ENCODE measurements at places on chromosomes 12 and 14.
A peak's percentile ranks its signal among the peaks of the same experiment; 100 is the strongest.

DNA sequence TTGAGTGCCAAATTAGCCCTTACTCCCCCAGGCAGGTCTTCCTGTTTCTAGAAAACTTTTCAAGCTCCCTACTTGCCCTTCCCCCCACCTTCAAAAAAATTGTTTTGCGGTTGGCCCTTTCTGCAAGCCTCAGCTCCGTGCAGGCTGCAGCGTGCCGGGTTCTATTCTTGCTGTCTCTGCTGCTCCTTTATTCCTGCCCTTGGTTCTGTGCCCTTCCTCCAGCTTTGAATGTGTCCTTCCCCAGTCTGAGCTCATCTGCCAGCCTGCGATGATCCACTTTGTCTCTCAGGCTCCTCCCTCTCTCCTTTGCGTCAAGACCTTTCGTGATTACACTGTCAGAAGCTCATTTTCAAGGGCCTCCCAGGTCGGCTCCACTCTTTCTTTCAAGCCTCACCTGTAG is 98.6 kb downstream of the IRF2BPL start:
- no peak for DNase-seq

GRCh38 chr14:31263485-31264133 is 56.0 kb upstream of the HECTD1 start:
- DNase-seq: peak; percentile 42

DNA sequence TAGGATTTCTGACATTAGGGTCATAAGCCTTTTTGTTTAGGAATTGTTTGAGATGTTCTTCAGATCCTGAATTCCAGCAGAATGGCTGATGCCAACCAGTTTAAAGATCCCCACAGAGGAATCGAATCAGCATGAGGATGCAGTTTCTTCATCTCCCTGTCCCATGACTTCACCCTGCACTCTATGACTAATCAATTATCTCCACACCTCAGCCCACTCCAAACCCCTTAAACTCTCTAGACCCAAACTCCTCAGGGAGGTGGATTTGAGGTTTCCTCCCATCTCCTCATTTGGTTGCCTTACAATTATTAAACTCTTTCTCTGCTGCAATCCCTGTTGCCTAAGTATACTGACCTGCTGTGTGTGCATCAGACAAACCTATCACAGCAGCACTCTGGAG is 86.5 kb upstream of the CRY1 start:
- no peak for DNase-seq

DNA sequence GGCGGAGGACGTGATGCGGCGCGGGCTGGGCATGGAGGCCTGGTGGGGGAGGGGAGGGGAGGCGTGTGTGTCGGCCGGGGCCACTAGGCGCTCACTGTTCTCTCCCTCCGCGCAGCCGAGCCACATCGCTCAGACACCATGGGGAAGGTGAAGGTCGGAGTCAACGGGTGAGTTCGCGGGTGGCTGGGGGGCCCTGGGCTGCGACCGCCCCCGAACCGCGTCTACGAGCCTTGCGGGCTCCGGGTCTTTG is 303 bp downstream of the GAPDH start:
- no peak for DNase-seq

DNA sequence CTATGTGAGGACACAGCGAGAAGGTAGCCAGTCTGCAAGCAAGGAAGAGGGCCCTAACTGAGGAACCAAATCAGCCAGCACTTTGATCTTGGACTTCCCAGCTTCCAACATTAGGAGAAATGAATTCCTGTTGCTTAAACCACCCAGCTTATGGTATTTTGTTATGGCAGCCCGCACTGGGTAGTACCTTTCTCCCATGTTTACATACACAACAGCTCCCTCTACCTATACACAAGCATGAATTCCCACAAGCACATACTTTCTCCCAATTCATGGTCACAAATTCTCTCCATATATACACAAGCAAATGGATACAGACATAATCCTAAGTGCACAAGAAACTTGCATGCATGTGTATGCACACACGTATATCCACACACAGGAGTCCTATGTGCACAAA is 7.4 kb downstream of the ITGB7 start:
- DNase-seq: no peak
